ENCODE measurements at places on chromosomes 2 and 18.

GRCh38 chr2:17877811-17878280, 621 bp upstream of the KCNS3 start:
- DNase-seq, result no peak

DNA sequence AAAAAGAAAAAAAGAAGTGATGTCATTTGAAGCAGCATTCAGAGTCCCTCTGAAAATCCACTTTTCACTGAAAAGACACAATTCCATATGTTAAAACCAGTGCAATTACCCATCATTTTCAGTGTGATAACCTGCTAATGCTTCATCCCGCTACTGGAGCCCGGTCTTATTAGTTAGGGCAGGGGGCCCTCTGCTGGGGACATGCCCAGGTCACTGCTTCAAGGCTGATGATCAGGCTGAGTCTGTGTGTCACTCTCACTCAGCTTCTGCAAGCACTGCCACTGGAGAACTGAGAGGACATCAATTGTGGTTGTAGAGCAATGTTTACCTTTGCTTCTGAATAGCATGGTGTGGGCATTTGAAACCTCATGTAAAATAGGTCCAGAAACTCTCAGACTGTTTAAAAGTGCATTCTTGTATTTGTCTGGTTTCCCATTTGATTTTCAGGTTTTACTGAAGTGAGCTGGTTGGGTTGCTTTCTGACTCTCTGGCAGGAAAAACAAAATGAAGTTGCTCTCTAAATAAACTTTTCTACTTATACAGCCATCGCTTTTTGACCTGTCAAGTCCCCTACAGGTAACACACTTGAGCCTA, 49.2 kb upstream of the NXPH2 start:
- peak; percentile 3 for DNase-seq

GRCh38 chr2:203567691-203568090, 32.6 kb upstream of the RAPH1 start:
- no peak for DNase-seq

GRCh38 chr2:96887493-96888012, 17.7 kb upstream of the SEMA4C start:
- DNase-seq, result no peak

GRCh38 chr2:100071335-100072043, 70.9 kb downstream of the AFF3 start:
- DNase-seq, result no peak

GRCh38 chr2:143515318-143515717, 386.1 kb downstream of the ARHGAP15 start:
- DNase-seq, result no peak

GRCh38 chr18:70028734-70029133, 81.1 kb upstream of the CD226 start:
- no peak for DNase-seq

DNA sequence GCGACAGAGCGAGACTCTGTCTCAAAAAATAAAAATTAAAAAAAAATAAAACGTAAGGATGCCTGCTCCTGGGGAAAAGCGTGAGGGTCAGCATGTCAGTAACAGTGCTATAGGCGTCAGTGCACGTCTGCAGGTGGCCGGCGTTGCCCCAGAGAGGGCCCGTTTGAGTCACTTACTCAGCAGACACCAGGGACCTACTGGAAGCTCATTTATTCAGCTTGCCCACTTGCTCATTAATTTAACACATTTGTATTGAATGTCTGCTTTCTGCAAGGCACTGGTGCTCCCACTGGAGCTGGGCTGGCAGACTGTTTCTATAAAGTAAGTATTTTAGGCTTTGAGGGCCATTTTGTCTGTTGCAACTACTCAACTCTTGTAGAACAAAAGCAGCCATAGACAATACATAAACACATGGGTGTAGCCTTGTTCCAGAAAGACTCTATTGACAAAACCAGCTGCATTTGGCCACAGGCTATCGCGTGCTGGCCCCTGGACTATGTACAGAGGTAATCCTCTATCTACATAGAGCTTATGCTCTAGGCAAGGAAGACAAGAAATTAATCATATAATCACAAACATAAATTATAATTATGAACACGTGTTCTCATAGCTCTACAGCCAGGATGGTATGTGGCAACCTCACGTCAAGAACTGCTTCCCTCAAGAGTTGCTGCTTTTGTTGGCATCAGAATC, 73.2 kb downstream of the KLHL29 start:
- DNase-seq, result no peak

DNA sequence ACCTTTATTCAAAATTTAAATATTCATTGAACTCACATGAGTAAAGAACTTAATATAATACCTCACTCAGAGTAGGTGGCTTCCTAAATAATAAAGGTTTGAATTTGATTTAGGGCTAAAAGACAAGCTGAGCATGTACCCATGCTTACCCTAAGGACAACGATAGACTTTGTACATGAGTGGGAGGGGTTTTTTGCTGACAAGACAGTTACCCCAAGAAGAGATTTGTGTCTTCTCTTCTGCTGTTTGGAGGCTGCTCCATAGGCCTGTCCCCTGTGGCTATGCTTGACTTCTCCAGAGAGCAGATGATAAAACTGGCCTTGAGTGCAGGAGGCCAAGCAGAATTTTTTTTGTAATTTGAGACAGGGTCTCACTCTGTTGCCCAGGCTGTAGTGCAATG, 383.9 kb downstream of the TMEM182 start:
- no peak for DNase-seq

DNA sequence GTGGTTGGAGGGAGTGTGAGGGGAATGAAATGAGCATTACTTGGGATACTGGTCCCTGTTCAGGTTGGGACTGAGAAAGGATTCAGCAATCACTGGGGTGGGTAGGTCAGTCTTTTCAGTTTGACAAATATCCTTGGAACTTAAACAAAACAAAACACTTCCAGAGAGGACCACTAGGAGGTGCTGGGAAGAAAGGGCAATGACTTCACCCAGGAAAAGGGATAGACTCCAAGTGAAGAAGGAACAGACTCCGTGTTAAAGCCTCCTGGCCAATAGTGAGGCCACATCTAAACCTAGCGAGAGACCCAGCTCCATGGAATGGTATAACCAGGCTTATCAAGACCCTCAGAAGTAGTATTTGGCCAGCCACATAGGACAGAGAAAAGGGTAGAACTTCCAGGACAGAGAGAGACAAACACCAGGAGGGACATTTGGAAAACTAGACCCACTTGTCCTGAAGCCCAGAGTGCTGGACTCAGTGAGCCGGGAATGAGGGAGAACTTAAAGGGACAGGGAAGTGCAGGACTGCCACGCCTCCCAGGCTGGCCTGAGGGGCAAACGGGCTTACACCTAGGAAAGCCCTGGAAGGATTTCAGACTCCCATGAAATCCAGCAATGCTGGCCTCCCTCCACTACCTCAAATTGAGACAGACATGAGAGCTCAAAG, 19.6 kb upstream of the KCNG3 start:
- peak; percentile 4 for DNase-seq

DNA sequence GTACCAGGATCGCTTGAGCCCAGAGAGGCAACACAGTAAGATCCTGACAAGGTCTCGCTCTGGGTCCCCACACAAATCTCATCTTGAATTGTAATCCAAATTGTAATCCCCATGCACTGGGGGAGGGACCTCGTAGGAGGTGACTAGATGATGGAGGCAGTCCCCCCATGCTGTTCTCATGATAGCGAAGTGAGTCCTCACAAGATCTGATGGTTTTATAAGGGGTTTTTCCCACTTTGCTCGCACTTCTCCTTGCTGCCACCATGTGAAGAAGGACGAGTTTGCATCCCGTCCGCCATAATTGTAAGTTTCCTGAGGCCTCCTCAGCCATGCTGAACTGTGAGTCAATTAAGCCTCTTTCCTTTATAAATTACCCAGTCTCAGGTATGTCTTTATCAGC, 46.0 kb upstream of the SERTAD2 start:
- DNase-seq, result no peak

- no peak for DNase-seq
Observed at GRCh38 chr18:71105994-71106546, 817.2 kb downstream of the SOCS6 start.

- no peak for DNase-seq
Observed at GRCh38 chr2:132757676-132758075, 87.7 kb upstream of the LYPD1 start.

- no peak for DNase-seq
Observed at GRCh38 chr2:19722531-19722971, 179.2 kb downstream of the TTC32 start.

Measured in NCI-H1930 (cell line).